ENCODE measurements at places on chromosomes 4 and X. TPM values are rescaled to one million over a fixed set of nuclear protein-coding genes. Genes with fewer than 3 reads are reported as not detected.

DNA sequence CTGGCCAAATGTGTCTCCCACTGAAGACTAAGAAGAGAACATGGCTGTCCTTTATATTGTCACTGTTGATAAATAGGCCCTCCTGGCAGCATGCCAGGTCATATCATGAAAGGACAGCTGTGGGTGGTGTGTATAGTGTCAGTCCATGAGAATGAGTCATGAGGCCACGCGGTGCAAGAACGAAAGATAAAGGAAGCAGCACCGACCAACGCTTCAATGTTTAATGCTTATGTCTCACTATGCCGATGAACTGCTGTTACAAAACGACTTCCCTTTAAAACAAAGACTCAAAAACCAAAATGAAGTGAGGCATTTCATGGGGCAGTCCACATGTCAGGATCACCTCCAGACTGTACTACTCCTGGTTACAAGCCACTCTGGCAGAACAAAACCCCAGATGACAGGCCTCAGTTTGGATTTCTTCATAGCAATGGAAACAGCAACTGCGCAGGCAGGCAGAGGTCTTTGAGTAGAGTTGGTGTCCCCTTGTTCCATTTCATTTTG lies 5.2 kb upstream of the TCEANC start:
- no peak for DNase-seq

DNA sequence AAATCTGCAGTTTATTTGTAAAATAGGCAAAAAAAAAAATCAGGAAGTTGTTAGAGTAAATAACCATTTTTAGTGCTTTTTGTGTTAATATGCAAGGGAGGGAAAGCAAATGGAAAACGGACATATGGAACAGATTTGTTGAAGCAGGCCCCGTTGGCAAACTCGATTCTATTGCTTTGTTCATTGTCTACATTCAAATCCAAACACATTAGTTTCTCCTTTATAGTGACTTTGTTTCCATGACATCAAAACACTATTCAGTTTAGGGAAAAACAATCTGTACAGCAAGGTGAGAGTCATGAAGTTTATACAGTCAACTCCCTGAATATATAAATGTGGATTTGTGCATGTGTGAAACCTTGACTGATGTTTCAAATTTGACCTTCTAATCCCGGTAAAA lies 142.2 kb downstream of the FAM47A start:
- DNase-seq = peak; percentile 1

DNA sequence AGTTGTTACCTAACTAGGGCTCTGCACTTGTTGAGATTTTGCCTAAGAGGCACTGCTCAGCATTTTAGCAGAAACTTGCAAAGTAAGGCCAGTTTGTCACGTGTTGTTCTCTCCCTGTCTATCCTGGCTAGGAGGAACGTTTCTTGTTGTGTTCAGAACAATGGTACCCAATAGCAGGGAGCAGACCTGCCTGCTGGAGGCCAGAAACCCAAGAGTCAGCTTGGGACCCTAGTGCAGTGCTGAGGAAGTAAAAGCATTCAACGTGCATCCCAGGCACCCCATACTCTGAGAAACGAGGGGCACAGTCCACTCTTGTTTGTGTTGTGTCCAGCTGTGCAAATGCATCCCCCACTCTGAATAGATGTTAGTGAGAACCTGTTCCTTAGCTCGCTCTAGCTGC lies 42.4 kb downstream of the SOD3 start:
- no peak for DNase-seq

GRCh38 chr4:76729980-76730379 lies 168.0 kb downstream of the SOWAHB start:
- no peak for DNase-seq

GRCh38 chrX:140440876-140441275 lies 64.0 kb downstream of the SOX3 start:
- peak; percentile 2 for DNase-seq

- peak; percentile 62 for DNase-seq
Observed at GRCh38 chr4:148164557-148164956, 277.7 kb downstream of the NR3C2 start.

DNA sequence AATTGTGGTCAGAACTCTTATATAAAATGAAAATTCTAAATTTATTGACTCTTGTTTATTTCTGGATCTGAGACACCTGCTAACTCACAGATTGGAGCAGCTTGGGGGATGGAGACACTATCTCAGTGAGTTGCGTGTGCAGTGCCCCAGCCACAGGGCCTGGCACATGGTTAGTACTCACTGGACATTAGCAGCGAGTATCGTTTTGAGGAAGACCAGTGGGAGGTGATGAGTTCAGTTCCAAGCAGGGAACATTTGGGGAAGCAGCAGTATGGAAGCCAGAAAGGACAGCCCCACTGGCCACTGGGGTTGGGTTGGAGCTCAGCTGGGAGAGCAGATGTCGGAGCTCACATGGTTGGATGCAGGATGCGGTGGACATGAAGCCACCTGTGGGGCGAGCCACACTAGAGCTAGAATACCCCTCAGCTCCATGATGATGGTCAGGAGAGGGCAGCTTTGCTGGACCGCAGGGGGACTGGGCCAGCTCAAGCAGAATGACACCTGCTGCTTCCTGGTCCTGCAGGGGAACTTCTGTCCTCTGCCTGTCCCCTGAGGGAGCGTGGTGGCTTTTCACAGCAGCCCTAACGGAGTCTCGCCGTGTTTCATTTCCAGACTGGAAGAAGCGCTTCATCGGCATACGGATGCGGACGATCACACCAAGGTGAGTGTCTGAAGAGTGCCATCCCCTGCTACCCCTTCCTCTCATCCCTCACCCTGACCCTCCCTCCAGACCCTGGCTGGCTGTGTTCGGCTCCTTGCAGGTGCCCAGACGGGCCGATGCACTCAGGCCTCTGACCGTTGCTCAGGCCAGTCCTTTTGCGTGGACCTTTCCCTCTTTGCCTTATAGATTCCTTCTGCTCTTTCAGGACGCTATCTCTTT lies 32.5 kb downstream of the HTRA3 start:
- no peak for DNase-seq

DNA sequence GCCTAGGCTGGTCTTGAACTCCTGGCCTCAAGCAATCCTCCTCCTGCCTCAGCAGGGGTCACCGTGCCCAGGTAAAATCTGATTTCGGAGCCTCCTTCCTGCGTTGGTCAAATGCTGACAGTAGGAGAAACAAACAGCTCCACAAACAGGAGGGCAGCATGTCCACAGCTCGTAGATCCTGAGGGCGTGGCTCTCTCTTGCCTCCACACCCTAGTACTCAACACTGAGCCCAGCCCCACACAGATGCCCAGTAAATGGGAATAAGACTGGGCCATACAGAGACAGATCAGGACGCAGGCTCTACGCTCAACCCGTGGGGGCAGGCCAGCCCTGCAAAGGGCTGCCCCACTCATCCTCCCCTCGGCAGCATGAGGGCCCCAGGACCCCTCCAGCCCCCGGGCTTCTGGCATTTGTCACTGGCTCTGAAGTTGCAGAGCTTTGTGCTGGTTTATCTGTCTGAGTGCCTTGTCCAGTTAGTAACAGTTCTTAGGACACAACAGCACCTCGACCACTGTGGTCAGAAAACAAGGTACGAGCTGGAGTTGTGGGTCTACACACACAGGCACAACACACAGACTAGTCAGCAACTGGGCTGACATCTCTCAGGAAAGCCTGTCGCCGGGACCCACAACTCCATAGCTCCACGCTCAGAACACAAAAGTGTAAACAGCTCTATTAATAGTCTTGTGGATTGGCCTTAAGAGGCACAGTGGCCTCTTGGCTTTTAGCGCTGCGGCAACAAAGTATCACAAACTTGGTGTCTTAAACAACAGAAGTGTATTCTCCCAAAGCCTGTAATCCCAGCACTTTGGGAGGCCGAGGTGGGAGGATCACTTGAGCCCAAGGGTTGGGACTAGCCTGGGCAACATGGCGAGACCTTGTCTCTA lies 5.2 kb downstream of the TNIP2 start:
- no peak for DNase-seq

- DNase-seq = no peak
Observed at GRCh38 chrX:14355556-14355955, 173.8 kb upstream of the GLRA2 start.

Gene ADH1A
- polyA plus RNA-seq = 1.6 TPM

Gene TRIM75
- polyA plus RNA-seq = not detected

Gene ZFP42
- polyA plus RNA-seq = 1.7 TPM

Gene NEUROG2
- polyA plus RNA-seq = not detected

Gene DGAT2L6
- polyA plus RNA-seq = not detected

Gene CSN1S1
- not detected for polyA plus RNA-seq

Gene ARX
- not detected for polyA plus RNA-seq

Gene CLTRN
- 20.8 TPM for polyA plus RNA-seq

Gene MPP1
- polyA plus RNA-seq = 42.2 TPM

Gene SLC30A9
- 116 TPM for polyA plus RNA-seq

Gene NR3C2
- polyA plus RNA-seq = 13.1 TPM

Gene EGF
- polyA plus RNA-seq = 2.3 TPM

Gene TMEM156
- 2.7 TPM for polyA plus RNA-seq

Gene UGT2B7
- 78.0 TPM for polyA plus RNA-seq
